ENCODE measurements at places on chromosomes 11 and 22. TPM values are rescaled to one million over a fixed set of nuclear protein-coding genes. Genes with fewer than 3 reads are reported as not detected.
A peak's percentile ranks its signal among the peaks of the same experiment; 100 is the strongest.

The SCARF2 gene
- 9.1 TPM for total RNA-seq

- DNase-seq = no peak
Observed at GRCh38 chr11:69035150-69035945, 13.4 kb upstream of the TPCN2 start.

DNA sequence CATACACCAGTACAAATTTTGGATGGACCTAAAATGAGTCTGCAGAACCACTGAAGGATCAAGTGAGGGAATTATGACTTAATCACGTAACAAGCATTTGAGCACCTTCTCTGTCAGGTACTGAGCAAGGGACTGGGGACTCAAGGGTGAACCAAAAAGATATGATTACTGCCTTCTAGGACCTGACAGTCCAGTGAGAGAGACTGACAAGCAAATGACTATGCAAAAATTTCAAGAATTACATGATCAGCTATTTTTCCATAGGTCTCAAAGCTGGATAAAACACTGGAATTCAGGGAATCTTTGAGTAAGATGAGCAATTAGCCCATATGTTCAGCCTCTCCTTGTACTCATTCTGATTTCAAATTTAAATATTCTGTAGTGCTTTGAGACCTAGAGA lies 5.2 kb upstream of the STT3A start:
- no peak for DNase-seq

DNA sequence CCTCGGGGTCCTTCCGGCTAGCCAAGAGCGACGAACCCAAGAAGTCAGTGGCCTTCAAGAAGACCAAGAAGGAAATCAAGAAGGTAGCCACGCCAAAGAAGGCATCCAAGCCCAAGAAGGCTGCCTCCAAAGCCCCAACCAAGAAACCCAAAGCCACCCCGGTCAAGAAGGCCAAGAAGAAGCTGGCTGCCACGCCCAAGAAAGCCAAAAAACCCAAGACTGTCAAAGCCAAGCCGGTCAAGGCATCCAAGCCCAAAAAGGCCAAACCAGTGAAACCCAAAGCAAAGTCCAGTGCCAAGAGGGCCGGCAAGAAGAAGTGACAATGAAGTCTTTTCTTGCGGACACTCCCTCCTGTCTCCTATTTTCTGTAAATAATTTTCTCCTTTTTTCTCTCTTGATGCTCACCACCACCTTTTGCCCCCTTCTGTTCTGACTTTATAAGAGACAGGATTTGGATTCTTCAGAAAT lies 1.9 kb upstream of the GCAT start:
- DNase-seq = no peak

GRCh38 chr11:107842412-107843100 lies 16.0 kb downstream of the SLC35F2 start:
- no peak for DNase-seq

DNA sequence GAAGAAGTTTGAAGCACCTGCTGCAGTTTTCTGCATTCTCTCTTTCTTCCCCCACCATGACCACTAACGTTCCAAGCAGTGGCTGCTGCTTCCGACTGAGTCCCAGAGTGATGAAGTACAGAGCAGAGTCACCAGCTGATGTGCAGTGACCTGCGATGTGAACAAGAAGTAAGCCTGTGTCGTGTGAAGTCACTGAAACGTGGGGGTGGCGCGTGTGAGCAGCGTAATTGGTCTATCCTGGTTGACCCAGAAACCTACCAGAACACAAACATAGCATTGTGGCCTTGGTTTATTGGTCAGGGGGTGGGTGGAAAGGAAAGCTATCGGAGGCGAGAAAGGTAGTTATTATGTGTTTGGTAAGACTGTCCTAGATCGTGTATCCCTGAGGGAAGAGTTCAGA lies 3.5 kb downstream of the KRTAP5-7 start:
- peak; percentile 9 for DNase-seq

DNA sequence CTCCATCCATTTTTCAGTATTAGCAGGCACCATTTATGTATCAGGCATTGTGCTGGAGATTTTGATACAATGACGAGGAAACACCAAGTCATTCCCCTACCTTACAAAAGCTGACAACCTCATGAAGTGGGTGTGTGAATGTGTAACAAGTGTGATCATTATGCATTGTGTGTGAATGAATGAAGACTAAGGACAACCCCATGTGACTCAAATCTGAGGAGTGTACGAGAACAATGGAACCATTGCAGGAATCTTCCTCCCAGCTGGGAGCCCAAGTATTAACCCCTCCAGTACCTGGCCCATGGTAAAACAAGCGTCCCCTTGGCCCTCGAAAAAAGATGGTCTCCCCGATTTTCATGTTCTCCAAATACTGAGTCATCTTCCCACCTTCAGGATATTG lies 4.4 kb downstream of the CYB5R2 start:
- peak; percentile 52 for DNase-seq

- DNase-seq = peak; percentile 72
Observed at GRCh38 chr11:18802381-18803257, 11.0 kb upstream of the PTPN5 start.

GRCh38 chr22:43319661-43320486 lies 23.3 kb downstream of the SCUBE1 start:
- no peak for DNase-seq

DNA sequence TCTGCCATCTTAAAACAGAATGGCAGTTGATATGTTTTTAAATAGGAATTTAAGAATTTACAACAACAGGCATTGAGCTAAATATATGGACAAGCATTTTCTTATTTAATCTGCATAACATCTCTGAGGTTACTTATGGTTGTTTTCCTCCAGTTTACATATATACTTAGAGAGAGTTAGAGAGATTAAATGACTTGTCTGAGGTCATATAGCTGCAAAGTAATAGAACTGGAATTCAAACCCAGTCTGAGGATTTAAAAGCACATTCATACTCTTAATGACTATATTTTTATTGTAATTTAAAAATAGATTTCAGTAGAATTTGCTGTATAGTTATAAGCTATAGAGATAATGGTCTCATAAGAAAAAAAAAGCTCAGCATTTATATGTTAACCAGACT lies 81.4 kb upstream of the GRIK4 start:
- DNase-seq = peak; percentile 3

The OR10D3 gene
- not detected for total RNA-seq

DNA sequence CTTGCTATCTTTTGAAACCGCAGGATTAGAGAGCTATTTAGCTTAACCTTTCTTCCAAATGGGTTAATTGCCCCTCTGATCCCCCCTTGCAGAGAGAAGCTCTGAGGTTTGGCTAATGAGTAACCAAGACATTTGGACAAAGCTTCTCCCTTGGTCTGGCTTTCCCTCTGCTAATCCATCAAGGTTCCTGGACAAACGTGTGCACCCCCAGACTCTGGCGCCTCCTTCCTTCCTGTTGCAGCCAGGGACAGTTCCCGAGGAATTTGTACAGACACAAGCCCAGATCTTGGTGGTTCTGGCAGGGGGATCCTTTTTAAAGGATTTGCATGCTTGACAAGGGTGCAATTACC lies 1.6 kb downstream of the KIAA1671 start:
- peak; percentile 65 for DNase-seq

GRCh38 chr11:116472651-116473050 lies 300.1 kb downstream of the BUD13 start:
- DNase-seq = peak; percentile 29

The DGCR8 gene
- total RNA-seq = 15.3 TPM

The ENTHD1 gene
- not detected for total RNA-seq

DNA sequence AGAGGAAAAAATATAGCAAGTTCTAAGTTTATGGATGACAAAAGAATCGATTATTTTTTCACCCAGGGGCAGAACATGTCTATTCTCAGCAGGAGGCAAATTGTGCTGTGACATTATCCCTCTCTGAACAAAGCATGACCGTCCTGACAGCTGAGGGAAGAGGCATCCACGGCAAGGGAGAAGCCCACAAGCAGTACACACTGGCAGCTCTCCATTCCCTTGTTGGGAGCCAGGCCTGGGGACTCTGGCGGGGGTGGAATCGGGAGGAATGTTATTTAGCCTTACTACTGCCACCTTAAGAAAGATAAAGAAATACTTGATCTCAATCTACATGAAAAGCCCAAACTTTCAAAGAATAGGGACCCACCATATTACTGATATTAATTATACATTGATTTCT lies 3.4 kb downstream of the KIRREL3 start:
- DNase-seq = no peak

GRCh38 chr11:66123902-66124301 lies 53.8 kb downstream of the PACS1 start:
- peak; percentile 89 for DNase-seq

DNA sequence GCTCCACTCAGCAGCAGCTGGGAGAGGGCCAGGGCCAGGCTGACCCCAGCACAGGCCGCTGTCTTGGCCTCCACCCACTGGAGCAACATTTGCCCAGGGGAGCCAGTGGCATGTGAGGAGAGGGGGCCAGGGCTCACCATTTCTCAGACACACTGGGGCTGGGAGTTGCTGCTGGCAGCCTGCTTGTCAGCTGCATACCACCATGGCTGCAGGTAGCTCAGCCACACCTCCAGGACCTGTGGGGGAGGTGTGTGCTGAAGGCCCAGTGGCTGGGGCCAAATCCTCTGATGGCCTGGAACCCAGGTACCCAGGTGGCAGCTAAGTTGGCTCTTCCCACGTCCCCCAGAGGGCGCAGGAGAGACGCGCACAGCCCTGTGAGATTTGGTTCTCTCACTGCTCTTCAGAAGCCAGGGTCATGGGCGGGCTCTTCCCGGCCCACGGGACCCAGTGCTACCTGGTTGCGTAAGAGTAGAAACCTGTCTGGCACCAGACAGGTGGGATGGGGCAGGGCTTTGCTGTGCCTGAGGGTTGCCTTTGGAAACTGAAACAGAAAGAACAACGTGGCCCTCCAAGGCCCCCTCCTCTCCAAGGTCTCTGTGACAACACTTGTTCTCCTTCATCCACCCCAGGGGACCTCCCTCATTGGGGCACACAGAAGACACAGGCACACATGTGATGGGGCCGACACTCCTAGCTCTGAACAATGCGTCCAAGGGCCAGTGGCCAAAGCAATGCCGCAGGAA lies 98.8 kb downstream of the MED15 start:
- peak; percentile 59 for DNase-seq

The OR10G4 gene
- not detected for total RNA-seq

DNA sequence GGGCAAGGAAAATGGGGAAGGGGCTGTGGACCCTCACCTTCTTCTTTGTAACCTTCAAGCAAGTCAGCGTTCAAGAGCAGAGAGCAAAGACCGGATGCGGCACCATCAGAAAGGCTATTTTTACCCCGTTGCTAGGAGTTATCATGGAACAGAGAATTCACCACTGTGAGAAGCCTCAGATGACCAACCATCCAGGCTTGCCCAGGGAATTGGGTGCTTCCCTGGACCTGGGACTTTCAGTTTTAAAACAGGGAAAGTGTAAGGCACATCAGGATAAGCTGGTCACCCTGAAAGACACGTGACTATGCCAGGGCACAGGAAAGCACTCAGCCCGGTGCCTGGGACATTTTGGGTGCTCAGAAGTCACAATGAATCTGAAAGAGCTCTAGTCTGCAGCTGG lies 10.4 kb downstream of the GALNT18 start:
- DNase-seq = no peak

DNA sequence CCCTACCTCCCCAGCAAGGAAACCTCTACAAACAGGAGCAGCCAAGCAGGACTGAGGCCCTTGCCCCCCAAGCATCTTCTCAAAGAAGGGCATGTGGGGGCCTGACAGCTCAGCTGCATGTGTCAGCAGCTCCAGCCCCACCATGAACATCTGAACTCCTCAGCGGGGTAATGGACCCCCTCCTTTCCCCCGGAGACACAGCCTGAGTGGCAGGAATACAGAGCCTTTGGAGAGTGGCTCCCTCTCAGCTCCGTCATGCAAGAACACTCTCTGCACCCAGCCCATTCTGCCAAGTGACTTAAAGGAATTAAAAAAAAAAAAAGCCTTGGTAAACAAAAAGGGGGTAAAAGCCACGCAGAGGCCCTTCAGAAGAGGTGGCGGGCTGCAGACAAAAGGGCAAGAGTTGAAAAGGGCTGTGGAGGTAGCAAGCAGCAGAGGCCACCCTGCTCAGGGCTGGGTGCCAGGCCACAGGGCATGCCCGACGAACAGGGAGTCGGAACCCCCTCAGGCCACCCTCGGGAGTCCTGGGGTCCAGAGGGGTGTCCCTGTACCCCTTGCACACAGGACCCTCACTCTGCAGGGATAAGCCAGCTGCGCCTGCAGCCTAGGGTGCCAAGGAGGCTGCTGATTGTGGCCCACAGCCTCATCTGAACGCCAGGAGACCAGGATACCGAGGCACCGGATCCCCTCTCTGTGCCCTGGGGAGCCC lies 62.5 kb downstream of the MACROD1 start:
- DNase-seq = no peak

- no peak for DNase-seq
Observed at GRCh38 chr11:96185220-96185768, 157.7 kb downstream of the MAML2 start.

The TCN2 gene
- total RNA-seq = 26.0 TPM

- DNase-seq = no peak
Observed at GRCh38 chr11:64580412-64580811, 10.6 kb upstream of the SLC22A12 start.

DNA sequence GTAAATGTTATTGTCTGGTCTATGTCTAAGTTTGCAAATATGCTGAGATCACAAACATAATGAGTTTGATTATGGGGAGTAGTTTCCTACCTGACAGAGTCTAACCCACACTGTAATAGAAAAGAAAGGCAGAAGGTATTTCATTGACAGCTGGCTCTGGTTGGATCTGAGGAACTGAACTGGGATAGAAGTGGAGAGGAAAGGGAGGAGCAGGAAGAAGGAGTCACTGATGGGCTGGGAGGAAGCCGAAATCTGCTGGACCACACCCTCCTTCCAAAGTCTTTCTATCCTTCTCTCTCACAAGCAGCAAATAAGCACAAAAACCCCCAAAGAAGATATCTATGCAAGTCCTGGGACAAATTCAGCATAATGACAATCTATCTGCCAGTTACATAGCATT lies 11.7 kb downstream of the BLID start:
- no peak for DNase-seq

The DNAJC4 gene
- 2.6 TPM for total RNA-seq

GRCh38 chr11:74506823-74507222 lies 13.3 kb upstream of the LIPT2 start:
- peak; percentile 3 for DNase-seq

GRCh38 chr22:28826921-28827320 lies 26.6 kb upstream of the XBP1 start:
- DNase-seq = no peak

The FANCF gene
- total RNA-seq = 17.6 TPM

- DNase-seq = no peak
Observed at GRCh38 chr11:61345954-61346843, 13.2 kb downstream of the TKFC start.

The MLC1 gene
- total RNA-seq = not detected

The NXPE1 gene
- not detected for total RNA-seq

The OR8D4 gene
- total RNA-seq = not detected

The TUBA8 gene
- 0.35 TPM for total RNA-seq

The SLC43A3 gene
- 46.4 TPM for total RNA-seq

The ADORA2A gene
- total RNA-seq = 0.80 TPM
